Breast epithelium (tissue), 4 donors: ENCODE measurements at places on chromosomes 2 and 18. TPM values are rescaled to one million over a fixed set of nuclear protein-coding genes. Genes with fewer than 3 reads are reported as not detected.

- no peaks in the 10 kb centered on the region for H3K4me1 ChIP-seq
- H3K4me3 ChIP-seq = no peak overlapping the region
- DNase-seq = no peak
- H3K36me3 ChIP-seq = no peaks in the 10 kb centered on the region
- no peak overlapping the region for H3K27ac ChIP-seq
Measured at GRCh38 chr2:48934807-48935206, 179.3 kb upstream of the LHCGR start.

- H3K27me3 ChIP-seq = no peaks in the 10 kb centered on the region
- H3K4me3 ChIP-seq = peak overlapping the region; percentile 96
- peak overlapping the region; percentile 94 for H3K27ac ChIP-seq
- H3K4me1 ChIP-seq = no peaks in the 10 kb centered on the region
Measured at GRCh38 chr2:64751286-64752260, 97.9 kb upstream of the SERTAD2 start.

DNA sequence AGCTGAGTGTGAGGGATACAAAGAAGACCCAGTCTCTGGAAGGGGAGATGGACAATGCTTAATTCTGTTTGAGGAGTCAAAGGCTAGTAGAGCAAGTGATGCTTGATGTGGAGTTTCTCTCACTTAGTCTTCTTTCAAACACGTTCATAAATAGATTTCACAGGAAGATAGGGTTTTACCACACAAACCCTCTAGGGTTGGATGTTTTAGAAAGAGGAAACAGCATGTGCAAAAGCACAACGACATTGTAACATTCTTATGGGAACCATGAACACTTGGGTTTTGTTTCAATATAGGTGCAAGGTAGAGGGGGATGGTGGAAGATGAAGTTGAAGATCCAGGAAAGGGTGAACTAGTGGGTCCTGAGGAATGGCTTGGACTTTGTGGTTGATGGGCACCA lies 10.8 kb upstream of the EFEMP1 start:
- H3K36me3 ChIP-seq = no peaks in the 10 kb centered on the region
- no peak overlapping the region for H3K4me3 ChIP-seq
- no peaks in the 10 kb centered on the region for H3K4me1 ChIP-seq
- H3K27me3 ChIP-seq = no peaks in the 10 kb centered on the region
- H3K27ac ChIP-seq = no peak overlapping the region

Gene GATA6
- 11.0 TPM for total RNA-seq

DNA sequence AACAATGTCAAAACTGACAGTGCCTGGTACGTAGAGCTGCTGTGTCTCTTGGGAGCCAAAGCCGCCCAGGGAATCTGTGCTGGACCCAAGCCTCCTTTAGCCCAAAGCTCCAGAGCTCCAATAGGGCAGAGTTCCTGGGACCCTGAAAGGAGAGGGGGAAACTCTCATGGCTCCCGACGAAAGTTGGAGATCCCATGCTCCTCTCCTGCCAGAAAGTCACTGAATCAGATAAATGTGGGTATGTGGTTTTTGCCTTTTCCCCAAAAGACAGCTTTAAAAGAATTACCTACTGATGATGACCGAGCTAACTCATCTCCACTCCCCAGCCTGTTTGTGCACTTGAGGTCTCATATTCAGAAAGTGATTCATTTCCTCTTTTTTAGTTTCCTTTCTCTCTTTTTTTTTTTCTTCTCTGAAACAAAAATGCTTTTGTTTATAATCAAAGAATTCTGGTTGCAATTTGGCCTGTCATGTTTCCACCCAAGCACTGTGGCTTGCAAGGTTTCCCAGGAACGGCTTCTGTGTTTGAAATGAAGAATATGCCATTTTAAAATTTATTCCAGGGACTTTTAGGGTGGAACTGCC lies 14.1 kb upstream of the PMAIP1 start:
- no peaks in the 10 kb centered on the region for H3K4me1 ChIP-seq
- no peak for DNase-seq
- H3K27me3 ChIP-seq = no peaks in the 10 kb centered on the region
- H3K4me3 ChIP-seq = no peak overlapping the region

DNA sequence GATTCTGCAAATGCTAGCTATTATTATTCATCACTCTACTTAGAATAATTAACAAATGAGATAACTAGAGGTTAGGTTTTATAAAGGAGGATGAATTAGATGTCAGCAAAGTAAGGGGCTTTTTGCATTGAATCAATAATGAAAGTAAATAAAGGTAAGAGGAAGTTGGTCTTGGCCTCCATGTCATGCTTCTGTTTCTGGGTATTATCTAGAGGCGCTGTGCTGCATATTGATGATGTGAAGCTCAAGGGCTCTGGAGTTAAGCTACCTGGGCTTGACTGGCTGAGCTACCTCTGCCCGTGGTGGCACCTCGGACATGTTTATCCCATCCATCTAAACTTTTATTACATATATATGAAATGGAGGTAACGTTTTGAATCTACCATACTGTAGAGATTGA lies 350.9 kb downstream of the PARD3B start:
- DNase-seq = no peak
- H3K4me3 ChIP-seq = no peak overlapping the region
- H3K27me3 ChIP-seq = no peaks in the 10 kb centered on the region
- no peaks in the 10 kb centered on the region for H3K36me3 ChIP-seq
- H3K27ac ChIP-seq = no peak overlapping the region

- H3K27me3 ChIP-seq = no peaks in the 10 kb centered on the region
- no peak for DNase-seq
- no peaks in the 10 kb centered on the region for H3K4me1 ChIP-seq
- no peak overlapping the region for H3K27ac ChIP-seq
Measured at GRCh38 chr2:130729322-130730299, 741 bp downstream of the GPR148 start.

GRCh38 chr2:122831649-122832048 lies 1076.2 kb downstream of the TSN start:
- DNase-seq = no peak
- no peaks in the 10 kb centered on the region for H3K27me3 ChIP-seq
- no peak overlapping the region for H3K27ac ChIP-seq
- no peak overlapping the region for H3K4me3 ChIP-seq
- no peaks in the 10 kb centered on the region for H3K4me1 ChIP-seq

DNA sequence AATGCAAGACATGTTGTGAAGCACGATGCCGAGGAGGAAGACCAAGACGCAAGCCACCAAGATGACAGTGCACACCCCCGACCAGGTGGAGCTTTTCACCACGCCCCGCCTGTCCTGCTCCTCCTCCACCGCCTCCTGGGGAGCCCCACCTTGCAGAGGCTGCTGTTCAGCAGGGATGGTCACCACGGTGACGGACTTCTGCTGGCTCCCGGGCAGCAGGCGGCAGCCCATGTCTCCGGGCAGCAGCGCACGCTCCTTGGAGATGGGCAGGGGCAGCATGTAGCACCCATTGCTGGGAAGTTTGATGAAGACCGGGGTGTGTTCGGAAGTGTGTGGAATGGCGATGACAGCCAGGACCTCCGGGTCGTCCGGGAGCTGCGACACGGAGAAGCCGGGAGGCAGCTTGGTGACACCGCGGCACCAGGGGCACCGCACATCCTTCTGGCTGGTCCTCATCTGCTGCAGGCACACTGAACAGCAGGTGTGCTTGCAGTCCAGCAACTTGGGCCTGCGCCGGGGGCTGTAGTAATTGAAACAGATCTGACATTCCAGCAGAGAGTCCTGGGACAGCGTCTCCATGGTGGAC lies 76.8 kb downstream of the RNF152 start:
- no peaks in the 10 kb centered on the region for H3K27me3 ChIP-seq
- H3K4me3 ChIP-seq = no peak overlapping the region
- H3K4me1 ChIP-seq = no peaks in the 10 kb centered on the region
- no peak for DNase-seq

Gene CDH7
- not detected for total RNA-seq

DNA sequence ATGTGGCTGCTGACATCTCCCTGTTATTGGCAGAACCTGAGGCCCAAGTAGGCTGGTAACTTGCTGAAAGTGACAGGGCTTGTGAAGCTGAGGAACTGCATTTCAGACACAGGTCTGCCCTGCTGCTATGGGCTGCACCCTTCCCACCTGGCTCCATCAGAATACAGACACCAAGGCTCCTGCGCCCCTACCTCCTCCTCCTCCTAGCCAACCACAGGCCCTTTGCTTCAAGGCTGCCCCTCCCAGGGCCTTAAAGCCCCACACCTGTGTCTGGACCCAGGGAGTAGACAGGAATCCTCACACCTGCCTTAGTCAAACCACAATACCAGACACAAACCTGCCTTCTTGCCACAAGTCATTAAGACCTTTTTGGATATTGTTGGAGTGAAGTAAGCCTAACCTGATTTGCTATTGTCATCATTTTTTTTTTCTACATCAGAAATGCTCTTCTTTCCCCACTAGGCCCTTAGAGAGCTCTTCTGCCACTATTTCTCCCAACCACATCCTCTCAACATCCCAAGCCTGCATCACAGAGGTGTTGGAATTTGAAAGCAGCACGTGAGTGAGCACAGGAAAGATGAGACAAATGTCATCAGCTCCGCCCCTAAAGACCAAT lies 489.7 kb downstream of the EIPR1 start:
- no peaks in the 10 kb centered on the region for H3K4me1 ChIP-seq
- H3K27ac ChIP-seq = no peak overlapping the region

- H3K27ac ChIP-seq = no peak overlapping the region
- no peak overlapping the region for H3K4me3 ChIP-seq
- H3K36me3 ChIP-seq = no peaks in the 10 kb centered on the region
- no peaks in the 10 kb centered on the region for H3K27me3 ChIP-seq
- DNase-seq = no peak
- no peaks in the 10 kb centered on the region for H3K4me1 ChIP-seq
Measured at GRCh38 chr18:44958455-44958854, 277.8 kb downstream of the SETBP1 start.

Gene YPEL5
- total RNA-seq = 90.8 TPM
